ENCODE measurements at places on chromosomes 11 and 22.

DNA sequence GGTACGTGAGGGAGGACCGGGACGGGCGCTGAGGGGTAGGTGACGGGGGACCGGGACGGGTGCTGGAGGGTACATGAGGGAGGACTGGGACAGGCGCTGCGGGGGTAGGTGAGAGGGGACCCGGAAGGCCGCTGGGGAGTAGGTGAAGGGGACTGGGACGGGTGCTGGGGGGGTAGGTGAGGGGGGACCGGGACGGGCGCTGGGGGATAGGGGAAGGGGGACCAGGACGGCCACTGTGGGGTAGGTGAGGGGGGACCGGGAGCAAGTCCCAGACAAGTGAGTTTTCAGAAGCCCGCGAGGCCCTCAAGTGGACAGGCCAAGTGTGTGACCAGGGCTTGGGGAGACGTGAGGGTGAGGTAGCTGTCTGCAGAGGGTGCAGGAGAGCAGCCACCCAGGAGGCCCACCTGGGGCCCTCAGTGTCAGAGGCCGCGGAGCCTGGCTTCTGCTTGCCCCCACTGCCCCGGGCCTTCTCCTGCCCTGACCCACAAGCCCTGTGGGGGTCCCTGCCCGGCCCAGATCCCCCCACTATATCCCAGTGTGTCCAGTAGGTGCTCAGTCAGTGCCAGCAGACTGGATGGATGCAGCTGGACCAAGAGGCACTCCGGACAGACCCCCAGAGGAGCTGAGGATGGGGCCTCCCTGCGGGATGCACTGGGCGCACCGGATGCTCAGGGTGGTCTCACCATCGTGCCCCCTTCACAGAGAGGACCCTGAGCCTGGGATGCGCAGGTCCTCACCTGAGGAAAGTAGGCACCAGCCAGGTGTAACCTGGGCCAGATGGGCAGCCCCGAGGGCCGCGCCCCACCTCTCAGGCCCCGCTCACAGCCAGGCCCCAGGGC is 44.2 kb upstream of the TH start:
- DNase-seq: no peak

DNA sequence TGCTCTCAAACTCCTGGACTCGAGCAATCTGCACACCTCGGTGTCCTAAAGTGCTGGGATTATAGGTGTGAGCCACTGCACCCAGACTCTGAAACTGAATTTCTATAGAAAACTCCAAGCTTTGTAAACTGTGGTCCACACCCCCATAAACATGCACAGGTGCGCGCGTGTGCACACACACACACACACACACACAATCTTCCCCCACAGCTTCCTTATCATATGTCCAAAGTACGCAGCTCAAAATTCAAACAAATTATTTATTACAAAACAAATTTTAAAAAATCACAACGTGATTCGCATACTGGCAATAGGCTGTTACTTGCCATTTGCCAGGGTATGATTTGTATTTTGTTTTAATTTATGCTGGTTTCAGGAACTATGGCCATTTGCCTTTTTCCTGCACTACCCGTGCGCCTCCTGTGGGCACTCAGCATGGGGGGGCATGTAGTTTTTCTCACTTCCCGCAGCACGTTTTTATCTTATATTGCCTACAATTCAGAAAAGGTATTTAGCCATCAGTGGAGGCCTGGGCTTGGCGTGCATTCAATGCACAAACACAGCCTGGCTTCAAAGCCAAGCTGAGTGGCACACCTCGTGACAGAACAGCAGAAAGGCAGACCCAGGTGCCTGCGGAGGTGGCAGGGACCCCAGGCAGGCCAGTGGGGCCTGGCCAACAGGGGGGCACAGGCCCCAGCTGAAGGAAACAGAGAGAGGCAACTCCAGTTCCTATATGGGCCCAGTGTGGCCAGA is 10.8 kb upstream of the SNX32 start:
- no peak for DNase-seq

DNA sequence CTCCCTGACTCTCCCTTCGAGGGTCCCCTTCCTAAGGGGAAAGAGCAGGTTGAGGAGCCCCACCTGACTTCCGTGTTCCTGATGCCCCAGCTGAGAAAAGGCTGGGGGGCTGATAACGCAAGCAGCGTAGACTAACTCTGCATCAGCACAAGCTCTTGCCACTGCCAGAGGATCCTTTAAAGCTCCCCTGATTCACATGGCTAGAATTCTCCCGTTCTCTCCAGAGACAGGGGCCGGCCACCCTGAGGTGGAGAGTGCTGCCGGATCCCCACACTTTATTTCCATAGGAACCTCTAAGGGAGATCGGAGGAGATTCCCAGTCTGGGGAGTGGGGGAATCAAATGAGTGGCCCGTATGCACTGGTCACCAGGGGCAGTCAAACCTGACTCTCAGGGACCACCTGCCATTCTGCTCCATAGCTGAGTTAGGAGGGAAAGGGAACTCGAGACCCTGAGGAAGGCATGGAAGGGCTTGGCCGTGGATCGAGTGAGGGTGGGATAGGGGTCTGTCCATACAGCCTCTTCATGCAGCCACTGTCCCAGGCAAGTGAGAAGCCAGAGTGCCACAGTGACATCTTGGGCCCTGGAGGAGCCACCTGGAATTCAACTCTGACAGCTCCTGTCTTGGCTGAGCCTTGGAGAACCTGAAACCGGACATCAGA is 1.4 kb upstream of the VSIG10L2 start:
- no peak for DNase-seq

- DNase-seq: no peak
These were observed 13.4 kb downstream of the PACSIN2 start for GRCh38 chr22:43001271-43002201.

- DNase-seq: no peak
These were observed 14.8 kb downstream of the PSMD13 start for GRCh38 chr11:251550-251949.

GRCh38 chr22:40759294-40759840 is 59.8 kb downstream of the SLC25A17 start:
- no peak for DNase-seq

GRCh38 chr11:99098751-99099150 is 78.0 kb downstream of the CNTN5 start:
- DNase-seq: no peak

GRCh38 chr11:74675761-74676160 is 55.5 kb downstream of the CHRDL2 start:
- DNase-seq: no peak

DNA sequence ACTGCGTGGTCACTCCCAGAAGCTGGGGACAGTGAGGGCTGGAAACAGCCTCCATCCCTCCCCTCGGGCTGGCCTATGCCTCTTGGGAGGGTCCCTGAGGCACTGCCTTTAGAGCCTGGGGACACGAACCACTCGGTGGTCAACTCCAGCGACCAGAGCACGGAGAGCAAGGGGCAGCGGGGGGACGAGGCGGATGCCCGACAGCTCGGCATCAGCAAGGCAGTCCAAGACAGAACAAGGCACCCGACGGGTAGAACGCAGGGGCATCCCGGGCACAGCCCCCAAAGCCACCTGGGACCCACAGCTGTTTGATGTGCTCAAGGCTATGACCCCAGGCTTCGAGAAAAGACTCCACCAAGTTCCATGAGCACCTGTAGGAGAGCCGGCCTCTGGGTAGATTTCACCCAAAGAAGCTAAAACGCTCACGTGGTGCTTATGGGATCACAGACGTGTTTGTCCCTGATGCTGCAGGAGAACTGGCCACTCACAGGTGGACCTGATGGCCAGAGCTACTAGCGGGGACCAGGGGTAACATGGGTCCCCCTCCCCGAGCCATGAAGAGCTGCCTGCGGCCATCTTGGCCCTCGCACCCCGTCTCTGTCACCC is 510 bp upstream of the LSP1 start:
- DNase-seq: no peak

DNA sequence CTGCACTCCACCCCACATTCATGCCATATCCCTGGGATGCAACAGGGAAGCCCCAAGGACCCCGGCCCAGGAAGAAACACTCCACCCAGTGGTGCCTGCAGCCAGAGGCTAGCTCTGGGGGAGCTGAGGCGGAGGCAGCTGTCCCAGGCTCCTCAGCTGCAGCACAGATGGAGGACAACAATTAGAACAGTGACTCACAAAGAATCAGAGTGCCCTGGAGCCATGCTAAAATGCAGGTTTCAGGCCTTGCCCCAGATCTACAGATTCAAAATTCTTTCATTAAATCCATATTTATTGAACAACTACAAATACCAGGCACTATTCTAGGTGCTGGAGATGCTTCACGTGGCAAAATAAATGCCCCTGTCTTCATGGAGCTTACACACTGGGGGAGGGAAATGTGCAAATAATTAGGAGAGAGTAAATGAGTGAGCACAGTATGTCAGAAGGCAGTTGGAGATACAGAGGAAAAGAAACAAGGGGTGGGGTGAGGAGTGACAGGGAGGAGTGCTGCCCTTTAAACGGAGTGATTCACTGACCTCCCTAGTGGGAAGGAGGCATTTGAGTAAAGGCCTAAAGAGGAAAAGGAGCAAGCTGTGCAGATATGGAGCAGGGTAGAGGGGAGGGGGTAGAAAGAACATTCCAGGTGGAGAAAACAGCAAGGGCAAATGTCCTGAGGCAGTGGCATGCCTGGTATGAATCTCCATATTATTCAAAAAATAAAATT is 73.3 kb upstream of the CSNK2A3 start:
- DNase-seq: no peak

GRCh38 chr11:133793271-133794035 is 51.9 kb downstream of the SPATA19 start:
- DNase-seq: no peak

Data from stimulated activated CD8-positive, alpha-beta memory T cell treated with anti-CD3 and anti-CD28 coated beads, Interleukin-4, amount 100 ng/mL, for 4 hours (primary cell).